T-helper 17 cell (primary cell): ENCODE measurements at places on chromosomes 12 and 14. TPM values are rescaled to one million over a fixed set of nuclear protein-coding genes. Genes with fewer than 3 reads are reported as not detected.

DNA sequence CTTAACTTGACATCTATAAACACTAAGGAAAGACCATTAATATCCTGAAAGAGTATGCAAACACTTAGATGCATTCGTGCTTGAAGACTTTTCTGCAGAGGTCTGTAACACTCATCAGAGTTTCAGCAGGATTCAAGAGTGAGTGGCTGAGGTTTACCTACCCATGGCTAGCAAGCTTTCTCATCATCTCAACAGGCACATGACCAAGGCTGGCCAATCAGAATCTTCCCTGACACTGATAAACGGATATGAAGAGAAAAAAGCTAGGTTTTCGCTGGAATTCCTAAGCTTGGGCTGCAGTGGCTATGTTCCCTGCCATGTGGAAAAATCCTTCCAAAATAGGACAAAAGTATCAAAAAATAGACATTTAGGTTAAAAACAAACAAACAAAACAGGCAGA lies 162.1 kb upstream of the USP15 start:
- no peaks in the 10 kb centered on the region for H3K36me3 ChIP-seq
- no peak overlapping the region for H3K27ac ChIP-seq
- H3K4me1 ChIP-seq = no peaks in the 10 kb centered on the region
- no peak overlapping the region for H3K4me3 ChIP-seq
- DNase-seq = no peak

DNA sequence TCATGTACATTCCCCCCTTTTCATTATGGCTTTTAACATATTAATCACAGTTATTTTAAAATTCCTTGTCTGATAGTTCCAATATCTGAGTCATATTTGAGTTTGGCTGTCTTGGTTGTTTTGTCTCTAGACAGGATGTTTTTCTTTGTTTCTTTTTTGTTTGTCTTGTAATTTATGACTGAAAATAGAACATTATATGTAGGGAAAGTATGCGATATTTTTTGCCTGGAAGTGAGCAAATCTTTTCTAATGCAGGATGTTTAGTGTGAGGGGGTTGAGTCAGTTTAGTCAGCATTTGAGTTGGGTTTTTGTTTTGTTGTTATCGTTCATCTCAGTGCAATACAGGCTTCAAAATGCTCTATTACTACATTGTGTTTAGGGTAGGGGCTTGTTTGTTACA lies 239.7 kb downstream of the SNAPC1 start:
- peaks cover 23% of the 10 kb centered on the region for H3K27me3 ChIP-seq
- no peaks in the 10 kb centered on the region for H3K36me3 ChIP-seq
- DNase-seq = no peak
- no peak overlapping the region for H3K27ac ChIP-seq
- H3K4me1 ChIP-seq = no peaks in the 10 kb centered on the region

- peak; percentile 86 for DNase-seq
- H3K4me3 ChIP-seq = no peak within 1 kb of the TSS
- H3K36me3 ChIP-seq = peaks cover 4% of the 10 kb centered on the region
- peaks cover 6% of the 10 kb centered on the region for H3K27me3 ChIP-seq
These were observed at the start of gene SNRPF for GRCh38 chr12:95858451-95859343. TSS of gene SNRPF (plus strand) at chr12:95858952. CDS start at chr12:95859074, 122 bp downstream.

DNA sequence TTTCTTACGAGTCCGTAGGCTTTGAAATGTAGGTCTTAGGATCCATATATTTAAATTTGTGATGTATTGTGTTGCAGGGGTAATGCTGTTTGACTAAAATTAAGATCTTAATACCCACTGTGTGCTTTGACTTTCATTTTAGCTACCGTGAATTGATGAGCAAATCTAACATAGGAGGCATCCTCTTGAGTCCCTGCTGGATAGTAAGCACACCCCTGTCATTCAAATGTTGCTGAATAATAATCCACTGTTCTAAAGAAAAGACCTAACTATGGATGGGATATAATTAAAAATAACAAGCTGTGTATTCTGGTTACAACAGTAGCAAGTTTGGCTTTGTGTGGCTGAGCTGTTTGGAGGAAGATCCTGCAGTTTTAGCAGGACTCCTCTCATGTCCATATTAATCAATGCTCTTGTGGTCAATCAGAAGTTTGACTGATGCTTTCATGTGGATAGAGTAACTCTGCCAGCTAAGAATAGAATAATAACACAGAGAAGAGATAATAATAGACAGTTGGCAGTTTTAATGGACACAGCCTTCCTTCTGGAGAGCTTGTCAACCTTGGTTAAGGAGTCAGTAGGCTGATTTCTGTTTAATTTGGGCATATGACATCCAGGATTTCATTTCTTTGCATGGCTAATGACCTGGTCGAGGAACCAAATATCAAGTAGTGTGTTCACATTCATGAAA lies 148.1 kb upstream of the MIS18BP1 start:
- H3K4me1 ChIP-seq = no peaks in the 10 kb centered on the region
- DNase-seq = no peak
- no peaks in the 10 kb centered on the region for H3K27me3 ChIP-seq
- H3K27ac ChIP-seq = no peak overlapping the region
- no peak overlapping the region for H3K4me3 ChIP-seq

DNA sequence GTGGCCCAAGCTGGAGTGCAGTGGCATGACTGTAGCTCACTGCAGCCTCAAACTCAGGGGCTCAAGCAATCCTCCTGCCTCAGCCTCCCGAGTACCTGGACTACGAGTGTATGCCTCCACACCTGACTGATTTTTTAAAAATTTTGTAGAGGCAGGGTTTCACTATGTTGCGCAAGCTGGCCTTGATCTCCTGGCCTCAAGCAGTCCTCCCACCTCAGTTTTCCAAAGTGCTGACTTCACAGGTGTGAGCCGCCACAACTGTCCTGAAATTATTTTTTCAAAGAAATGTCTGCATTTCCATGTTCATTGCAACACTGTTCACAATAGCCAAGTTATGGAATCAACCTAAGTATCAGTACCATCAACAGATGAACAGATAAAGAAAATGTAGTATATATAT lies 111.4 kb downstream of the FOXA1 start:
- H3K4me3 ChIP-seq = no peak overlapping the region
- H3K27ac ChIP-seq = no peak overlapping the region
- no peaks in the 10 kb centered on the region for H3K36me3 ChIP-seq
- H3K4me1 ChIP-seq = no peaks in the 10 kb centered on the region
- DNase-seq = no peak

- peaks cover 6% of the 10 kb centered on the region for H3K4me1 ChIP-seq
- no peak for DNase-seq
- H3K27ac ChIP-seq = no peak overlapping the region
These were observed 57.8 kb downstream of the CCDC92 start for GRCh38 chr12:123914726-123915333.

GRCh38 chr12:15472036-15472435 lies 149.7 kb downstream of the PTPRO start:
- H3K36me3 ChIP-seq = no peaks in the 10 kb centered on the region
- no peak overlapping the region for H3K27ac ChIP-seq
- no peak overlapping the region for H3K4me3 ChIP-seq
- no peak for DNase-seq

DNA sequence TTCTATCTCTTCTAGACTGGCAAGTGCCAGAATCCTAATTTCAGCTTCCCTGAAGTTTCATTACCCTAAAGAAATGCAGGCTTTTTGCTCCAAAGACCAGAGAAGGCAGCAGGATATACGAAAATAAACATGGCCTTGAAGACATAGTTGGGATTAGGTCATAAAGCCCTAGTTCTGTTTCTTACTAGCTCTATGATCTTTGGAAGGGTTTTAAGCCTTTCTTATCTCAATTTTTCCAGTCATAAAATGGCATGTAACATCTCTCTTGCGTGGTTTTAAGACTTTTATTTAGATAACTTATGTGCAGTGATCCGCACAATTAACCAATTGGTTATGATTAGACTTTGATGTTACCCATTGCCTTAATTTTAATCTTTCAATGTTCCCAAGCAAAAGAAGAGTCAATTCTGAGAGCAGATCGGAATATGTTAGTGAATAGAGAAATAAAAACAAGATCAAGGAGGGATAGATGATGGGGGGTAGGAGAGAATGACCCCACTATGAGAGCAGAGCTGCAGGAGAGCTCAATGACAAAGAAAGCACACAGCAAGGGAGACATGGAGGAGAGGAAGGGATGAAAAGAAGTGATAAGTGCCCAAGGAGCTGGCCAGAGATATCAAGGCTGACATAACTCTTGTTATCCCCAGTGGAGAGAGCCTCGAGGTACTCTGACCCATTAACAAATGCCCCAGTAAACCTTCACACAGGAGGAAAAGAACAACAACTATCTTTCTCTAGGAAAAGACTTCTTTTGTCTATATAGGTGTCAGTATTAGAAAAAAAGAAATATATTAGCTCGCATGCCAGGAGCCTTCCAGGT lies 53.0 kb upstream of the ANP32D start:
- peaks cover 3% of the 10 kb centered on the region for H3K36me3 ChIP-seq
- peaks cover 19% of the 10 kb centered on the region for H3K27me3 ChIP-seq
- no peaks in the 10 kb centered on the region for H3K4me1 ChIP-seq
- no peak for DNase-seq

GRCh38 chr14:71116568-71117122 lies 209.4 kb downstream of the PCNX1 start:
- H3K4me3 ChIP-seq = no peak overlapping the region
- no peak overlapping the region for H3K27ac ChIP-seq
- peaks cover 16% of the 10 kb centered on the region for H3K4me1 ChIP-seq
- H3K36me3 ChIP-seq = no peaks in the 10 kb centered on the region

DNA sequence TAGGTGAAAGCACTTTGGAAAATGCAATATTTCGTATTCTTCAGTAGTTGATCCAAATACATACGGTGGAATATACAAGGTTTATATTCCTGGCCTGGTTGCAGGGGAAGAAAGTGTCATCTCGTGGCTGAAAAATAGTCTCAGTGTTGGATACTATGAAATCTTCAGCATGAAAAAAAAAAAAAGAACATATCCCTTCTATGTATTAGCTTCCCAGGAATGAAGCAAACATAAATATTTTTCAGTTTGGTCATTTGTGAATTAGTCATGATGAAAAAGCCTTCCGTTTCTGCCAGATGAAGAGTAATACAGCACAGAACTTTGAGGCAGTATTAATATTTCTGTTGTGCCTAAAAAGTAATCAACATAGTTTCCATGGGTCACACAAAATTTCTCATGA lies 36.7 kb downstream of the FLRT2 start:
- no peak overlapping the region for H3K4me3 ChIP-seq
- H3K27me3 ChIP-seq = no peaks in the 10 kb centered on the region
- no peaks in the 10 kb centered on the region for H3K36me3 ChIP-seq
- DNase-seq = no peak
- no peak overlapping the region for H3K27ac ChIP-seq

DNA sequence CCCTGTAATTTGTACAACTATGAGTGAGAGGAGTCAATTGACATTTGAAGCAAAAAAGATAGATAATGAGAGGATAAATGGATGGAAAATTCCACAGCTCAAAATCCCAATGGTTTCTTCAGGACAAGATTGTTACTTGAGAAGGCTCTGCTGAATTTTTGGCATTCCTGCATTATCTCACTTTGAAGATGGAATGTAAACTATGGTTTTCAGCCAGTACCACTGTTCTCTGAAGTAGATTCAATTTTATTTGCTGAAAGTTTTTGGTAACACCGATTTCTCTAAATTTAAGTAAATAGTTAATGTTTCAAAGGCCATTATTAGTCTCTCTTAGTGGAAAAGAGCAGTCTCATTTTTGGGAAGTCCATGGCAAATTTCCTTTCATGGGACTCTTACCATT lies 121.9 kb upstream of the SLC38A2 start:
- no peak overlapping the region for H3K27ac ChIP-seq
- H3K4me1 ChIP-seq = no peaks in the 10 kb centered on the region
- H3K36me3 ChIP-seq = no peaks in the 10 kb centered on the region
- H3K4me3 ChIP-seq = no peak overlapping the region
- no peak for DNase-seq
- no peaks in the 10 kb centered on the region for H3K27me3 ChIP-seq

DNA sequence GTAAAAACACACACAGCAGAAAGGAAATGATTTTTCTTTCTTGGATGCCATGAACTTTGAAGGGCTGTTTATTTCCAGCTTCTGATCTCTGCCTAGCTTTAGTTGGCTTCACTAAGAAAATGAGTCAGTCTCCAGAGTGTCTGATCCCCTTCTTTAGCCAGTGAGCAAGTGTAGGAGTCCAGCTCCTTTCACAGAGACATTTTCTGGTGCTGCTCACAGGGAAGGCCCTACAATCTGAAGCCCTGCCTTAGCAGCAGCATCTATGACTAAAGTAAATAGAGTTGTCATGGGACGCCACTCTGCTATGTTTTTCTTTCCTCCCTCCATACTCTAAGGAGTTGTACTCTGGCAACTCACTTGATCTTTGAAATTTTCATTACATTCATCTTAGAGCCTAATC lies 103.5 kb downstream of the RPAP3 start:
- H3K4me3 ChIP-seq = no peak overlapping the region
- H3K27ac ChIP-seq = no peak overlapping the region
- no peak for DNase-seq
- no peaks in the 10 kb centered on the region for H3K4me1 ChIP-seq
- no peaks in the 10 kb centered on the region for H3K36me3 ChIP-seq

GRCh38 chr14:30597504-30597903 lies 24.6 kb upstream of the SCFD1 start:
- DNase-seq = no peak
- H3K4me3 ChIP-seq = no peak overlapping the region
- H3K36me3 ChIP-seq = peaks cover 3% of the 10 kb centered on the region
- H3K27me3 ChIP-seq = no peaks in the 10 kb centered on the region
- H3K27ac ChIP-seq = no peak overlapping the region

- H3K27ac ChIP-seq = no peak overlapping the region
- peaks cover 17% of the 10 kb centered on the region for H3K4me1 ChIP-seq
- H3K4me3 ChIP-seq = no peak overlapping the region
- DNase-seq = no peak
- peaks cover 30% of the 10 kb centered on the region for H3K27me3 ChIP-seq
These were observed 3.1 kb upstream of the FIGNL2 start for GRCh38 chr12:51851413-51852124.

DNA sequence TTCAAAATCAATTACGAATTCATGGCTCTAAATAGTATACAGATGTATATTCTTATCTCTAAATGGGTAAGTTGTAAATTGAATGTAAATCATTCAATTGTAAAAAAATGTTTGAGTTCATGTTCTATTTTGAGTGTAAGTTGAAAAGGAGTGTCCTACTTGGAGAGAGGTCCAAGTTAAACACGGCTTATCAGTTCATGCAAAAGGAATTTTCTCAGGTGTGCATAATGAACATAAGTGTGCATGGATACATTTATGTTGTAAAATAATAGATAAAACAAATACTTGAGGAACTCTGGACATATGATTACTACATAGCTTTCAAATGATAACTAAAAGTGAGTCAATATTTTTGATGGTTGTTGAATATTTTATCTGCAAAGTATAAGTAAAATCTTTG lies 79.5 kb downstream of the PPFIA2 start:
- H3K4me1 ChIP-seq = no peaks in the 10 kb centered on the region
- H3K36me3 ChIP-seq = no peaks in the 10 kb centered on the region
- no peak overlapping the region for H3K4me3 ChIP-seq
- DNase-seq = no peak

- no peak overlapping the region for H3K27ac ChIP-seq
- H3K4me3 ChIP-seq = no peak overlapping the region
- no peaks in the 10 kb centered on the region for H3K27me3 ChIP-seq
- peaks cover 6% of the 10 kb centered on the region for H3K36me3 ChIP-seq
- no peak for DNase-seq
- no peaks in the 10 kb centered on the region for H3K4me1 ChIP-seq
These were observed 22.1 kb upstream of the BTBD6 start for GRCh38 chr14:105226198-105226597.

GRCh38 chr12:120225200-120225558 lies 24.3 kb upstream of the RPLP0 start:
- no peak overlapping the region for H3K4me3 ChIP-seq
- no peak for DNase-seq
- peaks cover 5% of the 10 kb centered on the region for H3K36me3 ChIP-seq
- H3K4me1 ChIP-seq = peaks cover 30% of the 10 kb centered on the region
- H3K27ac ChIP-seq = peak overlapping the region; percentile 86

Gene TUBA1A
- total RNA-seq = 416 TPM

Gene VDR
- total RNA-seq = 1.8 TPM

Gene SLC17A8
- total RNA-seq = not detected

Gene SLC16A7
- total RNA-seq = 31.1 TPM

Gene PPP1R3E
- total RNA-seq = 30.6 TPM

Gene AICDA
- total RNA-seq = not detected

Gene SPX
- total RNA-seq = 5.6 TPM
